ENCODE measurements at places on chromosomes 3 and 15.

GRCh38 chr15:83665480-83665879 lies 11.6 kb downstream of the ADAMTSL3 start:
- no peak for DNase-seq

DNA sequence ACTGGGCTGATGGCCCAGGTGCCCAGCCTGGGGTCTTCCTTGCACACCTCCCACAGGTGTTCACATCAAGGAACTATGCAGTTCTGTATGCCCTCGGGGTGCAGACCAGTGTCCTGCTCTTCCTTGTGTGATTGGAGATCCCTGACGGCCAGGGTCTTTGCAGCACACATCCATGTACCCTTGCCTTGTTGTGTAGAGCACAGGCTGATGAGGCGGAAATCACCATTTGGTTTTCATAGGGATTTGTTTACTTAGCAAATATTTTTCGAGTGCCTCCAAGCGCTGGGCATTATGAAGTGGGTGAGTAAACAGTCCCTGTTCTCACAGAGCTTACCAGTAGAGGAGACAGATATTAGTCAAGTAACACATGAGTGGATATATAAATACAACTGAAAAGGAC lies 209.3 kb upstream of the UMPS start:
- DNase-seq: no peak

GRCh38 chr3:149018247-149018646 lies 26.9 kb downstream of the GYG1 start:
- DNase-seq: no peak

DNA sequence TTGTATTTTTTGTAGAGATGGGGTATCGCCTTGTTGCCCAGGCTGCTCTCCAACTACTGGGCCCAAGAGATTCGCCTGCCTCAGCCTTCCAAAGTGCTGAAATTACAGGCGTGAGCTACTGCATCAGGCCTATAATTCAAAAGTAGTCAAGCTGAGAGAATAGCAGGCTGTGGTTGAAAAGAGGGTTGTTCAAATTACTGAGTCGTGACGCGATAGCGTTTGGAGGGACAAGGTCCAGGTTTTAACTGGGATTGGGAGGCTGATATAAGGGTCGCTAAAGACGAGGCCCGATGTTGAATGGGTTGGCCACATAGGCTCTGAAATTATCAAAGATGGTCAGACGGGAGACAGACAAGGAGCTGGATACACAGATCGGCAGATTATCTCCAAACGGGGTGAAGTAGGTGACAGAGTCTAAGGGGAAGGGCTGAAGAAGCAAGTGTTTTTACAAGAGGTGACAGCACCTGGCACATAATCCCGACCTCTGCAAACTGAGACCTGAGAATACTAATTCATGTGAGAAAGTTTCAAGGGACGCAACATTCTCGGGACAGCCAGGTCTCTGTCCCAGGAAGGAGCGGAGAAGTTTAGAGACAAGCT lies 759 bp upstream of the ARID3B start:
- DNase-seq: no peak

DNA sequence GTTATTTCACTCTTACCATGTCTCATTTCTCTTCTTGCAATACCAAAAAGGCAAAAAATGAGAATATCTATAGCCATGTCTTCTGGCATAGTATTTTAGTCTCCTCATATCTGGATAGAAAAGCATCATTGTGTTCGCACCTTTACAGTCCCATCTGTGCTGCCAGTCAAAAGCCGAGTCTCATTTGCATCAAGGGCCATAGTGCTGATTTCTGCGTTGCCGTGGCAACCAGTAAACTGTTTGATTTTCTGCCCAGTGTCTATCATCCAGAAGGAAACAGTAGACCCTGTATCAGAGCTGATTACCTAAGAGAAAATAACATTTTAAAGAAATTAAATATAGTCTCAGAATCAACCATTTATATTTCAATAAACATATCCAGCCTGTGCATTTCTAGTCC lies 86.1 kb upstream of the SERPINI2 start:
- no peak for DNase-seq

- no peak for DNase-seq
Observed at GRCh38 chr3:184600685-184601377, 39.2 kb downstream of the EPHB3 start.

GRCh38 chr15:56192659-56193442 lies 50.8 kb downstream of the RFX7 start:
- DNase-seq: no peak

Measured in stimulated activated CD4-positive, alpha-beta T cell treated with anti-CD3 and anti-CD28 coated beads, Interleukin-15, amount 100 ng/mL, for 48 hours (primary cell).